Psoas muscle (tissue), 8 donors: ENCODE measurements at places on chromosomes 2 and 18. TPM values are rescaled to one million over a fixed set of nuclear protein-coding genes. Genes with fewer than 3 reads are reported as not detected.

The VIL1 gene
- not detected for total RNA-seq

- DNase-seq, result no peak
Observed at GRCh38 chr2:102975996-102976975, 214.5 kb downstream of the TMEM182 start.

- DNase-seq, result no peak
Observed at GRCh38 chr18:62625019-62625418, 90.3 kb upstream of the PHLPP1 start.

- no peak for DNase-seq
Observed at GRCh38 chr2:70140791-70141211, 50.0 kb downstream of the C2orf42 start.

The HMSD gene
- total RNA-seq, result not detected

The TUBA4B gene
- not detected for total RNA-seq

DNA sequence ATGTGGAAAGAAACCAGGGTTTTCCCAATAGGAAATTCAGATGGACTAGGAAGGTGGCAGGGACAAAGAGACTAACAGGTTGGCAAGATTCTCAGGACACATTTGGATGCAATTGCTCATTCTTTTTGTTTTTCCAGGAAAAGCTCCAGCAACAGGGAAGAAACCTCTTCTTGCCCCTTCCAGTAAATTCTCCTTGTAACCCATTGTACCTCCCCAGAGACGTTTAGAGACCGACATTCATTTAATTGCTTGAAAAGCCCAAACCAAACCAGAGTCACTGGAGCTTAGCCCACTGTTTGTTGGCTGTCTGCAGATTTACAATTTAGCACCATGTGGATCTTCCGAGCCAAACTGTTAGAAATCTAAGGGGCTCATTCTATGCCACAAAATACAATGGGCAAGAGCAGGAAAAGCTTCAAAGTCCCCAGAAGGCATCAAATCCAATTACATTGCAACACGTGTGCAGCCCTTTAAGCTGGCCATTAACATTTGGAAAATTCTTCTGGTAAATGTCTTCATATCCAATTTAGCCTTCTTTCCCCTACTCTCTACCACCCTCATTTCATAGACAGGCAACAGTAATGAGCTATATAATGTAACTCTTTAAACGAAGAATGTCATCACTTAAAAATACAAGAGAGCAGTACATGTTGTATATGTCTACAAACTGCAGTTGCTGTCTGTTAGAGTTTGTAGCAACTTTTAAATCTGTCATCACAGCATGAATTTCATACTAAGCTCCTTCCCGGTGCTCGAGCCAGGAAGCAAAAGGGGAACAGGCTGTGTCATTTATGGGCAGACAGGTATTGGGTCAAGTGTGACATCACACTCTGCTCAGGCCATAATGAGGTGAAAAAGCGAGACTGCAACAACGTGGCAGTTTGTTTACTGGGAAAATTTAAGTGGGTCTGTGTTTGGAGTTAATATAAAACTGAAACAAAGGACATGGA lies 235.6 kb upstream of the HNRNPA3 start:
- DNase-seq, result no peak

DNA sequence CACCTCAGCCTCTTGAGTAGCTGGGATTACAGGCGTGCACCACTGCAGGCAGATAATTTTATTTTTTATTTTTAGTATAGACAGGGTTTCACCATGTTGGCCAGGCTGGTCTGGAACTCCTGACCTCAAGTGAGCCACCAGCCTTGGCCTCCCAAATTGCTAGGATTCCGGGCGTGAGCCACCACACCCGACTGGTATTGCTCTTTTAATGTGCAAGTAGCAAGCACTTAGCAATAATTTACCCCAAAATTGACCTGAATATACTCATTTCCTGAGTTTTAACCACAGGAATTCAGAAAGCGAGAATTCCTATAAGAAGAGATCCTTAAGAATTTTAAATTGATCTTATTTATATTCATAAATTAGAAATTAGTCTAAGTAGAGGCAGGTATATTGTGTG lies 169.1 kb downstream of the CDH2 start:
- DNase-seq, result no peak

DNA sequence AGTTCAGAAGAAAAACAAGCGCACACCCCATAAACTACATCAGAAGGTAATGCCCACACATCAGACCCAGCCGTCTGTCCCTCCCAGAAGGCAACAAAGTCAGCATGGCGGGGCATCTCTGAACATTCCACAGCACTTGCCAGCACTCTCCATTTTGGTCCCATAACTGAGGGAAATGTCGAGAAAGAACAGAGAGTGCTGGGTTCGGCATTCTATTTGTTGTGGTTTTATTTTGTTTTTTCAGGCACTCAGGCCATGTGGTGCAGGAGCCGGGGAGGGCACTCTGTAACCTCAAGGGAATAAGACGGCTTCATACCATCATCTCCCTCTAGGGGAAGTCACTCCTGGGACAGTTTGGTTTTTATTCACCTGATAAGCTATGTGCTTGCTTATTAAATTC lies 156.0 kb downstream of the SEPTIN10 start:
- no peak for DNase-seq

The KCNF1 gene
- not detected for total RNA-seq

The GPD2 gene
- 16.3 TPM for total RNA-seq

- no peak for DNase-seq
Observed at GRCh38 chr2:180056367-180057118, 49.4 kb upstream of the CWC22 start.

- no peak for DNase-seq
Observed at GRCh38 chr2:232571026-232571474, 20.6 kb downstream of the EIF4E2 start.

The CACNB4 gene
- 0.30 TPM for total RNA-seq

- no peak for DNase-seq
Observed at GRCh38 chr2:101328474-101329007, 20.0 kb upstream of the RNF149 start.

The PRSS56 gene
- total RNA-seq, result 2.4 TPM

The LIMS3 gene
- 24.4 TPM for total RNA-seq

DNA sequence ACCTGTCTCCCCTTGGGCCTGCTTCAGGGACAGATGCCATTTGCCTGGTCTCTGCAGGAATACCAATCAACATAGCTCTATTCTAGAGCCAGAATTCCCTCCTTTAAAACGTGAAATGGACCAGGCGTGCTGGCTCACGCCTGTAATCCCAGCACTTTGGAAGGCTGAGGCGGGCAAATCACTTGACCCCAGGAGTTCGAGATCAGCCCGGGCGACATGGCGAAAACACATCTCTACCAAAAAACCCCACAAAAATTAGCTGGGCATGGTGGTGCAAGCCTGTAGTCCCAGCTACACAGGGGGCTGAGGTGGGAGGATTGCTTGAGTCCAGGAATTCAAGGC lies 127.0 kb downstream of the PLEKHM3 start:
- no peak for DNase-seq

The WNT10A gene
- not detected for total RNA-seq

DNA sequence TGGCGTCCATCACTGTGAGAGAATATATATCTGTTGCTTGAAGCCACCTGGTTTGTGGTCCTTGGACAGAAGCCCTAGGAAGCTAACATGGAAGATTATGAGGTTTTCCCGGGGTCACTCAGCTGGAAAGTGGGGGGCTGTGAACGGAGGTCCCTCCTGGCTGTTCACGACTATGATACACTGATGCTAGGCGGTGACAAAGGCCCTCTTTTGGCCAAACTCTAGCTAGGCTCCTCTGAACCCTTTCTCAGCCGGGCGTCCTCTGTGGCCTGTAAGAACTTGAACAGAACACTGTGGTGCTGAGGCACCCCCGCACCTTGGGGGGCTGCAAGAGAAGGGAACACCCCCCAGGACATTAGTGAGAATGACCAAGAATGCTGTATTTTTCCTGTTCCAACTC lies 164.6 kb downstream of the TFCP2L1 start:
- no peak for DNase-seq

- no peak for DNase-seq
Observed at GRCh38 chr2:31947871-31948270, 62.9 kb downstream of the MEMO1 start.

The DUSP28 gene
- total RNA-seq, result 12.7 TPM
